ENCODE measurements at places on chromosomes 1 and 21.

GRCh38 chr1:116785006-116785405 lies 30.8 kb downstream of the CD2 start:
- DNase-seq = no peak

DNA sequence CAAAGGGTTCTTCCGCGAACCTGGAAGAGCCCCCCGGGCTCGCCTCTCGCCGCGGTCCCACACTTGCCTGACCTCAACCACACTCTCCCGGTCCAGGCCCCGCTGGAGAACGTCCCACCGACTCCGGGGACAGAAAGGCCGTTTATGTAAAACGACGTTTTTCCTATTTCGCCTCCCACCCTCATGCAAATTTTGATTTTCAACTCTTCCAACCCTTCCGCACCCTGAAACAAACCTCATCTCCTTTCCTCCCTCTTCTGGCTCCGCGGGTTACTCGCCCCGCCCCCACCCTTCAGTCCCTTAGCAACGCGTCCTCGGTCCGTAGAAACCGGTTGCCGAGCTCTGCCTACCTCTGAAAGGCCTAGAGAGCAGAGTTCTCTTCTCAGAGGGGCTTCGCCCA lies at the start of gene C1orf141:
Gene C1orf141, minus strand, starts transcription at position 276 of the 400 bp plus-strand sequence. CDS start 7,730 bp downstream, outside the sequence.
- DNase-seq = no peak

DNA sequence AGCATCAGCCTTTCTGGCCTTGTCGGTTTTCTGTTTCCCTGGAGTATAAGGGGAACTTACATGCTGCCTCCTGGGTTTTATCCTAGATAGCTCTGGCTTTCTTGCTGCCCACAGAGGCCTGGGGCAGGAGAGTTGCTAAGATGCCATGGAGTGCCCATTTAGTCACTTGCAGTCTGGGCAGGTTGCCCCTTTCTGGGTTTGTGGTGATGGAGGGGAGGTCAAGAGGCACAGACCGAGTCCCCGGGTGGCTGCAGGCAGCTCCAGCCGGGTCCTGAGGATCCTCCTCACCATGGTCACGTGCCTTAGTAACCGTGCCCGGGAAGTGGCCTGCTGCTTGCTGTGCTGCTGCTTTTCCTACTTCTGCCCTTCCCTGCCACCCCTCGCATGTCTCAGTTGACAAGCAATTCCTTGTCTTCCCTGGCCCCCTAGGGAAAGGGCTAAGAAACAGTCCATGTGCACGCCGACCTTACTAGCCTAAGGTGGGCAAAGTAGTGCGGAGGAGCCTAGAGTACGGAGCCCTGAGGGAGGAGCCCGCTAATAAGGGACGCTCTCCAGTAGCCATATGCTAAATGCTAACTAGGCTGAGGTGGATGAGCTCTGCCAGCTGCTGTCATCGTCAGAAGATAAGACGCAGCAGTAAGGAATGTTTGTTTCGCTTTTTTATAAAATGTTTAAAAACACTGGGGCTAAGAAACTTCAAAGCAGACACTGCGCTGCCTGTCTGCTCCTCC lies 34.8 kb downstream of the CLCA1 start:
- no peak for DNase-seq

- DNase-seq = no peak
Measured at GRCh38 chr1:108097018-108097417, 103.1 kb downstream of the SLC25A24 start.

GRCh38 chr1:232667778-232668165 lies 37.8 kb upstream of the SIPA1L2 start:
- DNase-seq = no peak

DNA sequence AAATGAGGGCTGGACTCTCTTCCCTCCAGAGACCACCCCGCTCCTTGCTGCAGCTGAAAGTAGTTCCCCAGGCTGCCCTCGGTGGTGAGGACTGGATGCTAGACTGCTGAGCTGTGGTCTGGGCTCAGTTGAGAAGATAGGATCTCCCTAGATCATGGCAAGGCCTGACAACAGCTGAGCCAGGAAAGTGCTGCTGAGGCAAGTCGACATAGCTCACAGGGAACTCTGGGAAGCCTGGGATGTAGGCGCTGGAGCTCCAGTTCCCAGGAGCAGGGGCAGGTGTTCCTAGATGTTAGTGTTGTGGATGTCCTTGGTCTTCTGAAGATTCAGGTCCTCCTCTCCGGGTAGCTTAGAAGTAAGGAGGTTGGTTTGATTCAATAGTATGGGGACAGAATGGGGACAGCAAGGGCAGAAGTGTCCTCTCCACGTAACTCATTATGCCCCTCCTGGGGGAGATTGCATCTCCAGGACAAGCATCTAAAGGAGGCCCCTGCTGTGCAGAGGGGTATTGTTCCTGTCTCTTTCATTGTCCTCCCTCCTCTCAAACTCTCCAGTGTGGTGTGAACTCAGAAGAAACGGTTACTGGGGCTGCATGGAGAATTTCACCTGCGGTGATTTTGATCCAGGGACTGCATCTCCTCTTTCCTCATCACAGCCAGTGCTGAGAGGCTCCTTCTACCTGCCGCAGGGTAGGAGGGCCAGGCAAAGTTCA lies 3.7 kb downstream of the CYB561D1 start:
- no peak for DNase-seq

- DNase-seq = no peak
Measured at GRCh38 chr1:5798904-5799303, 193.3 kb downstream of the NPHP4 start.

- no peak for DNase-seq
Measured at GRCh38 chr1:230382001-230382491, 44.1 kb downstream of the PGBD5 start.

GRCh38 chr21:44594406-44594916 lies 2.2 kb upstream of the KRTAP10-6 start:
- DNase-seq = no peak

- no peak for DNase-seq
Measured at GRCh38 chr1:243946946-243947345, 96.9 kb upstream of the AKT3 start.

DNA sequence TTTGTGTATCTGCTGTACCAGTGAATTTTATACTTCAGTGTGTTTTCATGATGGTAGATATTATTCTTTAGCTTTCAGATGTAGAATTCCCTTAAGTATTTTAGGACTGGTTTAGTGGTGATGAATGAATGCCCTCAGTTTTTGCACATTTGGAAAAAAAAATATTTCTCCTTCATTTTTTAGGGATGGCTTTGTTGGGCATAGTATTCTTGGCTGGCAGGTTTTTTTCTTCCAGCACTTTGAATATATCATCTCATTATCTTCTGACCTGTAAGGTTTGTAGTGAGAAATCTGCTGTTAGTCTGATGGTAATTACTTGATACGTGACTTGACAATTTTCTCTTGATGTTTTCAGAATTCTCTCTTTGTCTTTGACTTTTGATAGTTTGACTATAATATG lies 66.8 kb downstream of the XPR1 start:
- DNase-seq = no peak
